CD8-positive, alpha-beta memory T cell (primary cell): ENCODE measurements at places on chromosomes 6 and 20.

GRCh38 chr20:52747845-52748284 lies 224.3 kb upstream of the TSHZ2 start:
- no peak for DNase-seq

DNA sequence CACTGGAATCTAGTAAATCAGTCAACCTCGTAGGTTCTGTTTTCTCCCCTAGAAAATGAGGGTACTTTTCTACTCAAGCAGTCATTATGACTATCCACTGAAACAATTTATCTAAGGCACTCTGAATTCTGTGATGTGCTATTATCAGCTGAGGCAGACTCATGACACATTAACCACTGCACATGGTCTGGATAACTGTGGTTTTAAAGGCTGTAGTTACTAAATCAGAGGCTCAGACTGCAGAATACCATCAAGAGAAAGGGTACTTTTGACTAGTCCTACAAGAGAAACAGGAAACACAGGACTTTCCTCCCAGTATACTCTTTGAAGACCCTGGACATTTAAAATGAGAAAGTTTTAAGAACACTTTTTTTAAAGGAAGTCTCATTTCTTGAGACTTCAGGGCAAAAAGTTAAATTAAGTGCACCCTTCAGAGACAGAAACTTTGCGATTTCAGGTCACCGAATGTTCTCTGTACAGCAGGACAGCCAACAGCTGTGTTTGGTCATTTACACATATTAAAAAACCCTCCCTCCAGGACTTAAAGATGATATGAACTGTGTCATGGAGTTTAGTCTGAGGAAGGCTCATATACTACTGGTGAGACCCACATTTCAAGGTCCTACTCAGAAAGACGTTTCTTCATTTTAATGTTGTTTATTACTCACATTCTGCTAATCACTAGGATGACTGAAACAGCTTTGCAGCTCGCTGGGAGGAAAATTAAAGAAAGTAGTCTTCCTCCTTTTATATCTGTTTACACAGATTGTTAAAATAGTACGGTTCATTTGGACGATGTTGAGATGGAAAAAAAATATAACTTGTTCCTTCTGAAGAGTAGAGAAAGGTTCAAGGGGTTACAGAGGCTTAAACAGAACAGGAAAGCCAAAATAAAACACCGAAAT lies 19.9 kb downstream of the ATXN1 start:
- DNase-seq, result no peak

- no peak for DNase-seq
These were observed 135.1 kb downstream of the MRPL14 start for GRCh38 chr6:43992126-43992663.

GRCh38 chr6:75220357-75220756 lies 14.5 kb upstream of the COL12A1 start:
- no peak for DNase-seq

GRCh38 chr20:63319164-63320040 lies 26.4 kb downstream of the COL20A1 start:
- peak; percentile 27 for DNase-seq
